Pulmonary artery endothelial cell (primary cell): ENCODE measurements at places on chromosomes 2 and 18. TPM values are rescaled to one million over a fixed set of nuclear protein-coding genes. Genes with fewer than 3 reads are reported as not detected.

The GPR39 gene
- 0.04 TPM in 1 of 2 replicates, not detected in the other for total RNA-seq

The ANKRD30BL gene
- not detected in 2 replicates for total RNA-seq

- peak; percentile 3 for DNase-seq
Observed at GRCh38 chr2:145638675-145639074, 1118.8 kb upstream of the ZEB2 start.

DNA sequence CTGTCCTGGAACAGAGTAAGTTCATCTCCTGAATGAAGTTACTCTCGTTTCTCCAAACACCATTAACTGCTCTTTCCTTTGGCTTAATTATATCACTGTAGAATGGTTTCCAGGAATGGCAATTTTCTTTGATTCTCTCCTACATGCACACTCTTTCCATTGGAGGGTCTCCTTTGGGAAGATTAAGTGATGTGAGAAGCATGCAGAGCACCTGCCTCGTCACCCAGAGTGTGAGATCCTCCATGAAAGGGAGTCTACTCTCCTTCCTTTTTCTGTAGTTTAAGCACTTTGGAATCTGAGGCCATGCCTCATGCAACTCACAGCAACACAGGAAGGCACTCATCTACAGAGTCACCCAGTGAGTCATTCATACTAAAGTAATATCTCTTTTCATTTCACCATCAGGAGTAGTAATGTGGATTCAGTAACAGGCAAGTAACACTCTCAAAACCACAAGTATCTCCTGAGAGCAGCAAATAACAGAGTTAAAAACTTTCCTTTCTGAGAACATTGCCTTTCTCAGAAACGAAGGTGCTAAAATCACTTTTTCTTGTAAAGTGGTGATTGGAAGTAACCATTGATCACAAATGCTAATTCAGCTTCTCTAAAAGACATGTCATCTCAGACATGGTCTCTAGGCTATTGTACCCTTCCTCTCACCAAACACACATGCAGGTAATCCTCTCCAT lies 52.8 kb upstream of the IL1RL1 start:
- DNase-seq, result peak; percentile 48

- DNase-seq, result no peak
Observed at GRCh38 chr18:8657050-8657820, 48.0 kb downstream of the RAB12 start.

DNA sequence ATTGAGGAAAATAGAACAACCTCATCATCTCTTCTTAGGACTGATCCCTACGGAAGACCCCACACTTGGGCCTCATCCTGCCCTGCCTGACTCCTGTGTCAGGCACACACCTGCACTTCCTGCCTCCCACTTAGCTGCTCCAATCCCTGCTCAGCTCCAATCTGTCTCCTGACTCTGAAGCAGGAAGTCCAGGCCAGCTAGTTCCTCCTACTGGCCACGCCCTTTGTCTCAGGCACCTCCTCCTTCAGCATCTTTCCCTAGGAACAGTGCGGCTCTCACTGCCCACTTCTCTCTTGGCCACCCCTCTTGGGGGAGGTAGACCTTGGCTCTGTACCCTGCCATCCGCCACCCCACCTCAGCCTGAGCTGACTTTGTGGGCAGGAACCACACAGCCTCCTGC lies 135.8 kb downstream of the CELF4 start:
- no peak for DNase-seq

The SNTG2 gene
- not detected in 2 replicates for total RNA-seq

DNA sequence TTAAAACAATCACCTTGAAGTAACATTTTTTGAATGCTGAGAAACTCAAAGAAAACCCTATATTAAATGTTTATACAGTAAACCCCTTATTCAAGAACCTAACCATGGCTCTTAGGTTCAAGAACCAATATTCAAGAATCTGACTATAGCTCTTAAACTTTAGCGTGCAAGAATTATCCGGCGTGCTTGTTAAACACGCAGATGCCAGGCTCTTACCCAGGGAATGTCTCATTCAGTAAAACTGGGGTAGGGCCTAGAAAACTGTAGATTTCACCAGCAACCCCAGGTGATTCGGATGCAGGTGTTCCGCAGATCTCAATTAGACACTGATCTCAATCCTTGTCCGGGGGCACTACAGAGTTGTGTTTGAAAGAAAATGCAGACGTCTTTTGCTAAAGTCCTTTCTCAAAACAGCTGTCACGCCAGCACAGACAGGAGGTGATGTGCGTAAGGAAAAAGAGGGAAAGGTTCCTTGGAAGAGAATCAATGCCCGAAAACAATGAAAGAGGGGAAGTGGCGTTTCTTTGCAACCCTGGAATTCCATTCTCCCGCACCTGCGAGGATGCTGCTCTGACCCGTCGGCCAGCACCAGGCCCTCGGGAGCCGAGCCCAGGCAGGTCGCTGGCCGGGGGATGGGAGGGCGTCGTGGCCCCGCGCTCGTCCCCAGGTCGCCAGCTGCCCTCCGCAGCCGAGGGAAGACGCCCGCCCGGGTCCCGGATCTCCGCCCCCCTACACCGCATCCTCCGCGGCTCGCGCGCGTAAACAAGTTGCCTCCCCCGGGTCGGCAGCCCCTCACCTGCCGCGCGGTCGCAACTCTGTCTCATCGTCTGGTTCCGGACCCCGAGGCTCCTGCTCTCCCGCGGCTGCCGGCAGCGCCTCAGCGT lies 851 bp downstream of the EIF2AK3 start:
- DNase-seq, result no peak
